Stimulated activated CD4-positive, alpha-beta T cell treated with anti-CD3 and anti-CD28 coated beads, Interleukin-12 subunit alpha, Interleukin-12 subunit beta, amount 100 ng/mL, for 48 hours (primary cell): ENCODE measurements at places on chromosomes 1 and 21.

DNA sequence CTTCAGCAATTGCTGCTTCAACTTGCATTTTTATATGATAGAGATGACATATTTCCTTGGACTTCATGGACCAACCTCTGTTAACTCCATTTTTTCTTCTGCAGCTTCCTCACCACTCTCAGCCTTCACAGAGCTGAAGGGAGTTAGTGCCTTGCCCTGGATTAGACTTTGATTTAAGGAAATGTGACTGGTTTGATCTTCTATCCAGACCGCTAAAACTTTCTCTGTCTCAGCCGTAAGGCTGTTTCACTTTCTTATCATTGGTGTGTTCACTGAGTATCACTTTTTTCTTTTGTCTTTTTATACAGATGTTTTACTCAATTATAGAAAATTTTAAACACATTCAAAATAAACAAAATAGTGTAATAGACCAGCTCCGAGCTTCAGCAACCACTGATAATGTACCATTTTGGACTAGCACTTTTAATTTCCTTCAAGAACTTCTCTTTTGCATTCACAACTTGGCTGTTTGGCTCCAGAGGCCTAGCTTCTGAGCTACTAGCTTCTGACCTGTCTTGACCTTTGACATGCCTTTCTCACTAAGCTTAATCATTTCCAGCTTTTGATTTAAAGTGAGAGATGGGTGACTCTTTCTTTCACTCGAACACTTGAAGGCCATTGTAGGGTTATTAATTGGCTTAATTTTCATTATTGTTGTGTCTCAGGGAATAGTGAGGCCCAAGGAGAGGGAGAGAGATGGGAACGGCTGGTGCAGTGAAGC lies 9.3 kb downstream of the NEK7 start:
- DNase-seq = no peak

GRCh38 chr1:86948212-86948611 lies 33.8 kb downstream of the HS2ST1 start:
- no peak for DNase-seq

- no peak for DNase-seq
These were observed 176.5 kb upstream of the PLXNA2 start for GRCh38 chr1:208420696-208421095.

- DNase-seq = no peak
These were observed 96.5 kb downstream of the GREM2 start for GRCh38 chr1:240515505-240515904.

- DNase-seq = no peak
These were observed 15.7 kb upstream of the ZBTB18 start for GRCh38 chr1:244035358-244035757.

- no peak for DNase-seq
These were observed 96.3 kb downstream of the UCHL5 start for GRCh38 chr1:192962901-192963300.

- no peak for DNase-seq
These were observed 17.2 kb downstream of the PDZK1 start for GRCh38 chr1:145689922-145690321.

- DNase-seq = no peak
These were observed 16.3 kb upstream of the DESI2 start for GRCh38 chr1:244636488-244637259.

DNA sequence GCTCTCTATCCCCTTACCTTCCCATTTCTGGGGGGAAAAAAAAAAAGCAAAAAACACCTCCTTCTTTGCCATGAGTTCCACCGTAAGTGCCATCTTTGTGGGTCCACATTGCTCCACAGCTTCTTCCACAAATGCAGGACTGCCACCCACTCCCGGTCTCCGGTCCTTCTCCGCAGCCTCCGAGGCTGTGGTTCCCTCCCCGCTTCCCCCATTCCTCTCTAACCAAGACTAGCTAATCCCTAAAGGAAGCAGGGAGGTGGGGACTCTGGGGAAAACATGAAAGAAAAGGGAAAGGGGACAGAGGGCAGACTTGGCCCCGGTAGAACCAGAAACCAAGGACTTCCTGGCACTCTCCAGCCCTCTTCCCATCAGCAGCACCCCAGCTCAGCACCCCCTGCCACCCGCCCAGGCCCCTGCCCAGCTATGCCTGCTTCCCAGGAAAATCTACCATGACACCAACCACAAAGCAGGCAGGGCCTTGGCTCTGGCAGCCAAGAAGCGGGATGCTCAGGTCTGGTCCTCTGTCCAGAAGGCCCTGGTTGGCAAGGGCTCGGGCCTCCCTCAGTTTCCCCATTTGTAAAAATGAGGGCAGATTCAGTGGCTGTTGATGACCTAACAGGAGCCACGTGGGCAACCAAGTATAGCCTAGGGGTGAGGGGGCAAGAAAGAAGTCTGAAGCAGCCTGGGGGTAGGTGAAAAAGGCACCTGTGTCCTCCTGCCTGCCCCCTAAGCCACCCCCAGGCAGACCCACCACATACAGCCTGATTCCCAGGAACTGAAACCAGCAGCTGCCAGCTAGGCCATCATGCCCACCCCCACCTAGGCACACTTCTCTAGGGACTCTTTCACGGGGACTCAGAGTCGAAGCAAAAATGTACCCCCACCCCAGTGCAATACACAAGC lies 2.5 kb downstream of the EPHA2 start:
- DNase-seq = no peak

DNA sequence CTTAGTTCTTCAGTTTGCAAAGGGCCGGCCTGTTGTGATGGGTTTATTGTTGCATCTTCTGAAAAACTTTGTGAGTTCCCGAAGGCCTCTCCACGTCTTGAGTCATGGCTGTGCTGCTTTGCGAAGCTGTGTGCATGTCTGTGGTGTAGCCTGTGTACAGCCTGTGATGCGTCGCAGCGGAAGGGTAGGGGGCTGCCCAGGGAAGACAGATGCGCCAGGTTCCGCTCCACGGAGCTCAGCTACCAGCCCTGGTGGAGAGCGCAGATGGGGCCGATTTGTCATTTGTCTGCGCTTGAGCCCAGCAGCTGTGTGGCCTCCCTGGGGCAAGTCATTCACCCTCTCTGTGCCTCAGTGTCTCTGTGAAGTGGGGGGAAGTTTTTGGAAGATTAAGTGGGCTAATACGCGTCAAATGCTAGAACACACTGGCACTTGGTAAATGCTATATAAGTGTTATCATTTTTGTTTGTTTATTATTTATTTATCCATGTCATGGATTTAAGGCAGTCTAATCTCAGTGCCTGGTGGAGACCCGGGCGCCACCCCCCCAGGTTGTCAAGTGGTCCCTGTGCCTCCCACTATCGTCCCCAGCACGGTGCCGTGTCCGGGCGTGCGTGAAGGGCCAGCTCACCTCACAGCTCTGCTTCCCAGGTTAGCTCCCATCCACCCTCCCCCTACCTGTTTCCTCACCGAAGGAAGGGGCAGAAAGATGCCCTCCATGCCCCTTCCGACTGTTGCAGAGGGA lies 8.4 kb downstream of the PDE9A start:
- DNase-seq = no peak

- no peak for DNase-seq
These were observed 40.6 kb downstream of the AKNAD1 start for GRCh38 chr1:108816049-108816893.

DNA sequence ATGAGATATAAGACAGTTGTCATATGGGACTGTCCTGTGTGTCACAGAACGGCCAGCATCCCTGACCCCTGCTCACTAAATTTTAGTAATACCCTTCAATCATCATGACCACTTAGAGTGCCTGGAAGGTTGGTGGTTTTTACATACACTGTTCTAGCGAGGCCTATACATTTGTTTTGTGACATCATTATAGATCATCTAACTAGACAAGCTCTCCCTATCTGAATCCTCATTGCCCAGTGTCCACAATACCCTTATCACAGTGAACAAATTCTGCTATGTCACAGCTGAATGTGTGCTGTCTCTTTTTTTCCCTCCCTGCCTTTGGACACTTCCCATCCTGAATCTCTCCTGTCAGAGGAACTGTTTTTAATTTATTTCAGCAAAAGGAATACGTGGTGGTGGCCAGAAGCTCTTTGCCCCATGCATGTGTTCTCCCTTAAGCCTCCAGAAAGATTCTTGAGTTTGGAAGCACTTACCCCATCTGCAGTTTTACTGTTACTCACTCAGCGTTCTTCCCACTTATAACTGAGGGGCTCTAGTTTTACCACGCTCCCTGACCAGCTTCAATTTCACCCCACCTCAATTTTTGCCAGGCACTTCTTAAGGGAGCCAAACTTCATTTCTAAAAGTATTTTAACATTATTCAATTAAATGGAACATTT lies 70.3 kb downstream of the OLFML2B start:
- DNase-seq = no peak

GRCh38 chr21:28893687-28894086 lies 99.0 kb downstream of the LTN1 start:
- no peak for DNase-seq
